Stimulated activated CD8-positive, alpha-beta memory T cell treated with anti-CD3 and anti-CD28 coated beads, Interleukin-2, amount 100 ng/mL, for 1 hour (primary cell): ENCODE measurements at places on chromosomes 7 and 10.

DNA sequence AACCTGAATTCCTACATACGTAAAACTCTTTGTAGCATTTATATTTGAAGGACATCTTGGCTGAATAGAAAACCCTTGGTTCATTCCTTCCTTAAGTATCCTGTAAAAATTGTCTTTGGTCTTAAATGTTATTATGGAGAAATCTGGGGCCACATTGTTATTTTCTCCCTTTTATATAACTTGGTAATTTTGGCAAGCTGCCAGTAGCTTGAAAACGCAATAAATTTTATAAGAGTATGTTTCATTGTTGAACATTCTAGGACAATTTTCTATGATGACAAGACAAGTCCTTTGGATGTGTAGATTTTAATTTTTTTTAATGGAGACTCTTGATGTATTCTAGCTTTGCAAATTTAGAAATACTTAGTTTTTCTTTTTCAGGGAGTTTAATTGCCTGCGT, 191.9 kb downstream of the ABCA13 start:
- no peak for DNase-seq

DNA sequence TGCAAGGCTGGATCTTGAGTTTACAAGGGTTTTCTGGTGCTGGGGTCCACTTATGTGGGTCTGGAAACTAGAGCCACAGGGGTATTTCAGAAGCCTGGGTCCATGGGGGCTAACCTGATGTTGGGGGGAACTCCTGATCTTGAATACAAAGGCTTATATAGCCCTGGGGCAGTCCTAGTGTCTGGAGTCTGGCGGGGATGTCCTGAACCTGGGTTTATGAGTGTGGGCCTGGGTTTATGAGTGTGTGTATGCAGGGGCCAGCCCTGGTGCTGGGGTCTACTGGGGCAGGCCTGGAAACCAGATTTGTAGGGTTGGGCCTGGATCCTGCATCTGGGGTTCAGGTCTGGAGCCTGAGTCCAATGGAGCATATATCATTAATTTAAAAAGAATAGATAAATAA, 146.5 kb upstream of the C1GALT1 start:
- no peak for DNase-seq

DNA sequence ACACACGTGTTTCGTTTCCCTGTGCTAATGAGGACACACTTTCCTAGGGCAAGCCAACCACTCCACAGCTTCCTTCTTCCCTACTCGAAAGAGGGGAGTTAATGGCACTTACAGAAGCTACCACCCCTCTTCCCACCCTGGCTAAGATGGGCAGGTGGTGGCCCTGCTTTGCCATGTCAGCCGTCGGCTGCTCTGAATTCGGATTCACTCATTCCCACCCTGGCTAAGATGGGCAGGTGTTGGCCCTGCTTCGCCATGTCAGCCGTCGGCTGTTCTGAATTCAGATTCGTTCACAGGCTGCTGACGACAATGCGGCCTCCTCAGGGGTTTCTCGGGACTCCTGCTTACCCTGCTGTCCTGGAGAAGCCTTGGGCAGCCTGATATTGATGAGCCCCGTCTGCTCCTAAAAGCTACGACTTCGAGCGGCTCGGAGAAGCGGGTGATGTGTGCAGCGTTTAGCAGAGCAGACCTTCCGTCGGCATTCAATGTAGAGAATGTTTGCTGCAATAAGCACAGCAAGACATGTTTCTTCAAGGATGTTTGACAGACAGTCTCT, 56.2 kb upstream of the PPP2R2D start:
- no peak for DNase-seq

- no peak for DNase-seq
Observed at GRCh38 chr7:148540041-148540738, 50.4 kb upstream of the C7orf33 start.

DNA sequence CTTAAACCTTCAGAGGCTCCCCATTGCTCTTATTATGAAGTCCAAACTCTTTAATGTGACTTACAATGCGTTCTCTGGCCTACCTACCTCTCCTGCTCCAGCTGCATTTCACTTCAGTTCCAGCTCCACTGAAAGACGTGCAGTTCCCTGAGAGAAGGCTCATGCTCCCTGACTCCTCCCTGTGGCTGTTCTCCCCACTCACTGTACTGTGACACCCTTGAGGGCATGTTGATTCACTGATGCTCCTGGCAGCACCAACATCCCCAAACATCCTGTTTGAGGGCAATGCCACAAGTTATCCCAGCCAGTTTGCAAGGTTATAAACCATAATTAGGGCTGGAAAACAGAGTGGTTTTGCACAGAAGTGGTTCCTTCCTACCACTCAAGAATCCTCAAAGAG, 111.2 kb downstream of the LSM5 start:
- DNase-seq = no peak

DNA sequence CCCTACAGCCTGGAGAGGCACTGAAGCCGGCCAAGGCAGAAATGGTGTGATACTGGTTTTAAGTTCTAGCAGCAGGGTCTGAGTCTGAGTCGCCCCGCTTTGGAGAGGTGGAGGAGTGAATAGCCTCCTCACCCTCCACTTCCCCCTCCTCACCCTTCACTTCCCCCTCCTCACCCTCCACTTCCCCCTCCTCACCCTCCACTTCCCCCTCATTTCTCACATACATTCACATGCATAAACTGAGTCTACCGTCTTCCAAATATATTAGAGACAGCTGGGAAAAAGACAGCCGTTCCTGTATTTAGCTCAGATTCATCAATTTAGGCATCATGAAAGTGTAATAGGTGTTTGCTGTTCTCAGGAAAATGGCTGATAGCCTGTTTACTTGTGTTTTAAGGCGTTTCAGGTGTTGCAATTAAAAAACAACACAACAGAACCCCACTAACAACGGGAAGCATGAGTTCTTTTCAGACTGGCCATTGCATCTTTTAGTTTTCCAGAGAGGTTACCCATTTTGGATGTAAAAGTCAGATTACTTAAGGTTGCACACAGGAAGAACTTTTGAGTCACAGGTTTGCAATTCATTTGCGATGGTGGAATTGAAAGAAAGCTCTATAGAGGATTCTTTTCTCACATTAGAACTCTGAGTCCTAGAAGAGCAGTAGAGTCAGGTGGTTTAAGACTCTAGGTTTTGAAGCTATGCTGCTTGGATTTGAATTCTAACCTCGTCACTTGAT, 861 bp downstream of the NRBF2 start:
- DNase-seq = no peak

- DNase-seq = no peak
Observed at GRCh38 chr10:47334466-47335295, 12.4 kb downstream of the GDF2 start.

- DNase-seq = no peak
Observed at GRCh38 chr10:77422491-77423338, 214.9 kb downstream of the KCNMA1 start.

DNA sequence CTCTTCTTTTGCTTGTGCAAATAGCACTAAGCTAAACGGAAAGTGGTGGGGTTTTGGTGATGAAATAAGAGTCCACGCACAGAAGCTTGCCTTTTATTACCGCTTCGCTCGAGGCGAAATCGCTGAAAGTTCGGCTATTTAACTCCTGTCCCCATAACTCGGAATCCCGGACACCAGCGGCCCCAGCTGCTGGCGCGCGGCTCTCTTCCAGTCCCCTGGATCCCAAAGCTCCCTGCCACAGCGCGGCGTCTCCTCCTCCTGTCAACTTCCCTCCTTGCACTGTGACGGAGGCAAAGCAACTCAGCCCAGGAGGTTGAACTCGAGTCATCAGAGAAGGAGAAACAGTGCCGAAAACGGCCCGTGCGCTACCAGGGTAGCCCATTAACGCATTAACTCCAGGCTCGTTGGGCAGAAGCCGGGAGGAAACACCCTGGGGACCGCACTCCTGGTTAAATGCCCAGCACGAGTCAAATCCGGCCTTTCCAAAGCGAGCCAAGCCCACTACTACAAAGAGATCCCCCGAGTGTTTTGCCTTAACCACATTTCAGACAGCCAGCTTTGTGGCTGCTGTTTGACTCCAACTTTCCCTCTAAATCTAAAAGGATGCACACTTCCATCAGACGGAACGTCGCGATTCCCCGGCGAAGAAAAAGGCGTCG, 1.3 kb downstream of the SEMA3D start:
- no peak for DNase-seq

DNA sequence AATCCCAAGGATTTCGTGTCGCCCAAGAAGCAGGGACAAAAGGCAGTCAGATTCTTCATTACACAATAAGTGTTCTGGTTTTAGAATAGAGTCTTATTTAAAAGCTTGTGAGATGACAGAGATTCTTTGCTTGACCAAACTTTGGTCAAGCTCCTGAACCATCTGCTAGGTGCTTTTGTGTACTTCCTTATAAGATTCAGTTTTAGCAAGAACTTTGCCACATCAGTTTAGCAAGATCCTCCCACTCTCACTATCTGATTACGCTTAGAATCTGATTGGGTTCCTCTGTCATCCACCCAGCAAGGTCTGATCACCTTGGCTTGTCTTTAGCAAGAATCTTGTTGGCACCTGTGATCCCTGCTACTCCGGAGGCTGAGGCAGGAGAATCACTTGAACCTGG, 38.2 kb upstream of the SDHAF3 start:
- DNase-seq = no peak

DNA sequence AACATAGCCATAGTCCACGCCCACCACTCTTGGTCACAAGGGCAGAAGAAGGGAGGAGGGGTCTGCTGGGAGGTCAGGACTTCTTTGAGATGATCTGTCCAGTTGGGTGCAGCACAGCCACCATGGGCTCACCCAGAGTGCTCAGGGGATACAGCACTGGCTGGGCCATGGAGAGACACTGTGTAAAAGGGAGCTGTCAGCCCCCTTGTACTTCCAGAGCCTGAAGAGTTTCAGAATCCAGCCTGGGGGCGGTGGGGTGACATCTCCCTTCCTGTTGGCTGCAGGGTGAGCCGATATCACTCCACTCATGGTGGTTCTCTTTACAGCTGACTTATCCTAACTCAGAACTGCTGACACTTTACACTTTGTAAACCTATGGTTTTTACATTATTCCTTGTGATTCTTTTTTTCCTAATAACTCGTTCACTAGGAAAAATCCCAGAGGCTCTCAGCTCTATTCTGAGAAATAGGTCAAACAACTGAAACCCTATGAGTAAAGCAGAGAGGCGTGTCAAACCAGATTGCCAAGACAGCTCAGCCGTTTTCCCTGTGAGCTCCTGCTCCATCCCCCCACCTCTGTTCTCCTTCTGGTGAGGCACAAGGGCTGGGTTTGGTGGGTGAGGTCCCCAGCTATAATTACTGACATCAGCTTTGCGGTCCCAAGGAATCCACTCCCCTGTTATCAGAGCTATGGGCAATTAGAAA, 3.2 kb upstream of the MRPS24 start:
- no peak for DNase-seq

DNA sequence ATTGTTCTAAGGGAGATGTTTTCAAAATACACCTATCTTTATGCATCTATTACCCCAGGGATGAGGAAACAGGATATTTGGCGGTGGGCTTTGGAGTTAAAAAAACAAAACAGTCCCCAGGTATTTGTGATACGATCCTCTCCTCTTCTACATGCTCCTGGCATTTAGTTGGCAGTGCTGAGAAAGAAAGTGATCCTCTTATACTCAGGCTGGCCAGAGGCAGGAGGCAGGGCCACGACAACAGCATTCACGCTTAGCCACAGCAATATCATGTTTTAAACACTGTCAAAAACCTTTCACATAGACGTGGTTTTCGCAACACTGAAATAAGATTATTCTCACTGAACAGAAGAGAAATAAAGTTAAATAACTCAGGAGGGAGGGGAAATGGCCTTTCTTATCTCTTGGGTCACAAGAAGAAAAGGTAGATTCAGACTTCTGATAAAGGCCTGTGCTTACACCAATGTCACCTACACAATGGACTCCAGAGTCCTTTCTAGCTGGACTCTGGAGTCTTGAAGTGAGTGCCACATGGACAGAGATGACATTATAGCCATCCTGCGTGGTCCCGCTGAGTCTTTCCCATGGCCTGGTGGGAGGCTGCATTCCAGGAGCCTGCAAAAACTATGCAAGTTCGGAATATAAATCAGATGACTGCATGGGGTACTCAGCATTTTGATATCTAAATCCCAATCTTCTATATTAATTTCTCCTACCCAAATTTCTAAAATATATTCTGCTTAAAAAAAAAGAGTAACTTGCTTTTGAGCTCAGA, 88.7 kb downstream of the PIP4K2A start:
- DNase-seq = no peak

DNA sequence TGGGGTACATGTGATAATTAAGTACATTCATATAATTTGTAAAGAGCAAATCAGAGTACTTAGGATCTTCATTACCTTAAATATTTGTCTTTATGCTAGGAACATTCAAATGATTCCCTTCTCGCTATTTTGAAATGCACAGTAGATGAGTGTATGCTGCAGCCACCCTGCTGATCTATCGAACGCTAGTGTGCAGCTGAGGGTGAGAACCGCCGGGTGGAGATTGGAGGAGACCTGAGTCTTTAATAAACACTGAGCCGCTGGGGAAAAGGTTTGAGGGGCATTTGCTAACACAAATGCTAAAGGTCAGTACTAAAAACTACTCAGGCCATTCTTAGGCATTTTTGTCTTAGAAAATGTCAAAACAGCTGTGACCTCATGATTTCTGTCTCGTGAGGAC, 148.0 kb downstream of the DPP6 start:
- DNase-seq = no peak

- DNase-seq = no peak
Observed at GRCh38 chr7:96327429-96327828, 5.5 kb upstream of the SLC25A13 start.

- no peak for DNase-seq
Observed at GRCh38 chr7:124940306-124940705, 10.7 kb upstream of the POT1 start.

DNA sequence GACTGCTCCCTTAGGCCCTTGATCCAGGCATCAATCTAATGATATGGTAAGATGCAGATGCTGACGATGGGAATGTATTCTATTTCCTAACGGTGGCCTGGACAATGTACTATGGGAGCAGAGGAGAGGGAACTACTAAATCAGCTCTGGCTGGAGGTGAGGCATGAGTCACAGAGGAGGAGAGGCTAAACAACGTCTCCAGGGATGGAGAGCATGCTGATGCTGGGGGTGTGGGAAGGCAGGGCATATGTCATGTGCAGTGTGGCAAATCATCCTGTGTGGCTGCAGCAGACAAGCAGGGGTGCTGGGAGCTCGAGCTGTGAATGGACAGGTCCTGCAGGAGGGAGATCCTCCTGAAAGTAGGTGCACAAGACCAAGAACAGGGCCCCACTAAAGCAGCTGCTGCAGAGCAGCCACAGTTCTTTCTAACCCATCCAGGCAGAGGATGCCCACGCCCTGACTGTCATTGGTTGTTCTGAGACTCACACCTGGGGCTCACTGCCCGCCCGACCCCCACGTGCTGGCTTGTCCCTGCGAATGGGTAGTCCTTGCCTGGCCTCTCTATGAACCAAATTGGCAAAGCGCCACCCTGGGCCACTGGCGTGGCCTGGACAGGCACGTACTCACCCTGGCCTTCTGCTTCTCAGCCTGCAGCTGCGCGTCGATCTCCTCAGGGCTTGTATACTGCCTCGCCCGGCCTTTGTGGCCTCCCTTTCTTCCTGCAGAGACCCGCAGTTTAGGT, 4.0 kb downstream of the PDAP1 start:
- no peak for DNase-seq

- DNase-seq = no peak
Observed at GRCh38 chr10:85557077-85557476, 809.5 kb downstream of the GRID1 start.

GRCh38 chr10:48926764-48927540, 12.7 kb downstream of the LRRC18 start:
- no peak for DNase-seq

GRCh38 chr7:32502728-32503127, 7.4 kb downstream of the AVL9 start:
- no peak for DNase-seq
